Bladder microvascular endothelial cell (primary cell): ENCODE measurements at places on chromosomes 4 and X. TPM values are rescaled to one million over a fixed set of nuclear protein-coding genes. Genes with fewer than 3 reads are reported as not detected.

The SPOCK3 gene
- 0.13 and 0.16 TPM in 2 replicates for total RNA-seq

The PPAT gene
- 7.9 and 17.4 TPM in 2 replicates for total RNA-seq

The TEX13D gene
- not detected in 2 replicates for total RNA-seq

The CCSER1 gene
- 1.1 and 1.8 TPM in 2 replicates for total RNA-seq

The PHOX2B gene
- total RNA-seq = not detected in 2 replicates

The SMC1A gene
- 11.8 and 18.3 TPM in 2 replicates for total RNA-seq

The IL21 gene
- total RNA-seq = not detected in 2 replicates

The LRCH2 gene
- 2.9 and 11.2 TPM in 2 replicates for total RNA-seq

The EMCN gene
- total RNA-seq = 62.5 and 131 TPM in 2 replicates

The MAGEE1 gene
- total RNA-seq = 0.65 and 1.2 TPM in 2 replicates

The SLC16A2 gene
- 0.32 and 0.82 TPM in 2 replicates for total RNA-seq

The ANXA3 gene
- 168 and 189 TPM in 2 replicates for total RNA-seq

The GLRA3 gene
- not detected in 2 replicates for total RNA-seq

The IQCM gene
- not detected in 2 replicates for total RNA-seq

The SPANXA1 gene
- total RNA-seq = not detected in 2 replicates

The PF4V1 gene
- 0.25 TPM in 1 of 2 replicates, not detected in the other for total RNA-seq
